SW480 (cell line): ENCODE measurements at places on chromosomes 1 and 21.

DNA sequence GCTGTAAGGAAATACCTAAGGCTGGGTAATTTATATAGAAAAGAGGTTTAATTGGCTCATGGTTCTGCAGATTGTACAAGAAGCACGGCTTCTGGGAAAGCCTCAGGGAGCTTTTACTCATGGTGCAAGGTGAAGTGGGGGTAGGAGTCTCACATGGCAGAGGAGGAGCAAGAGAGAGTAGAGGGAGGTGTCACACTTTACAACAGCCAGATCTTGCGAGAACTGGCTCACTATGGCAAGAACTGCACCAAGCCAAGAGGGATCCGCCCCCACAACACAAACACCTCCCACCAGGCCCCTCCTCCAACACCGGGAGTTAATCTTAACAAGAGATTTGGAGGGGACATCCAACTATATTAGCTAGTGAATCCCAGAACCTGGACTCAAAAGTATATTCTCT lies 135.4 kb upstream of the SOD1 start:
- no peak for DNase-seq

DNA sequence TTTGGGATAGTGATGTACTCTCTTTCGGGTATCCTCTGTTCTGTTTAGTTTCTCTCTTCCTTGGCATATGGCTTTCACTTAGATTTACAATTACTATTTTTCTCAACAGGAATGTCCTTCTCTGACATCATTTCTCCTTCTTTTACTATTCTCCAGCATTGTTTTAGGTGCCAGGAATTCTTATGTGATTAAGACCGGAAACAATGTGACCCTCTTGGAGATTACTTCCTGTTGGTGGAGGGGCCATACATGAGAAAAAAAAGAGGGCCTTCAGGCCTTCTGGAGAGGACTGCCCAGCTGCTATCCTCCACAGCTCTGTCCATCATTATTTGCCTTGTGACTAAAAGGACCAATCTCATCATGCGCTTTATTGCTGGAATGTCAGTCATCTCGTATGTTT lies 50.4 kb upstream of the ADAMTS5 start:
- DNase-seq, result no peak

DNA sequence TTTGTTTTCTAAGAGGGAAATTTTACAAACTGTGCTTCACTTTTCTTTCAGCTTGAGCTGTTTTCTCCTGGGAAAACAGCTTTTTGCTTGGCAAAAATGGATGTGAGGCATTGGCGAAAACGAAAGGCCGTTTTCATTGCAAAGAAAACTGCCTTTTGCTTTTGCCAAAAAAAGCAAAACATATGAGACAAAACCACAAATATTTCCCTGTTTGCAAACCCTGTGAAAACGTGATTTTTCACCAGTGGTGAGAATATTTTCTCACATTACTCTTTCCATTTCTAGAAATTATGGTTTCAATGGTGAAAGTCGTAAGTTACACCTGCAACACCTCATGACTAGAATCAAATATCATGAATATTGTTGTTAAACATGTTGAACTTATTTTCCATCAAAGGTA lies 74.0 kb upstream of the ZBTB18 start:
- no peak for DNase-seq

GRCh38 chr1:212982430-212983152 lies 32.2 kb downstream of the VASH2 start:
- DNase-seq, result no peak

DNA sequence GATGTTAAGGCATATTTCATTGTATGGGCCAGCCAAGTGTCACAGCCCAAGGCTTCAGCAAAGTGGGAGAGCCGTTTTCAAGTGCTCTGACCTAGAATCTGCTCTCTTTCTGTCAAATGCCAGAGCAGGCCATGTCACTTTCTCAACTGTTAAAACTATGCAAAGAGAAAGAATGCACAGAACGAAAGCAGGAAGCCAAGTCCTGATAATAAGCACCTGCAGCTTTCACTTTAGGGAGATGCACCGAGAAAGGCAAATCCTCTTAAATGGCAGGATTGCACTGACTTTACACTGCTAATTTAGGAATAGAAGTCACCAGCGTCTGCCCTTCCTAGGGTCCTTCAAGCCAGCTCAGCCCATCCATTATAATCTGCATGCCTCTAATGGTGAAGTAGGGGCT lies 49.2 kb upstream of the NTPCR start:
- DNase-seq, result no peak

GRCh38 chr1:216785737-216786136 lies 62.5 kb upstream of the ESRRG start:
- DNase-seq, result no peak

DNA sequence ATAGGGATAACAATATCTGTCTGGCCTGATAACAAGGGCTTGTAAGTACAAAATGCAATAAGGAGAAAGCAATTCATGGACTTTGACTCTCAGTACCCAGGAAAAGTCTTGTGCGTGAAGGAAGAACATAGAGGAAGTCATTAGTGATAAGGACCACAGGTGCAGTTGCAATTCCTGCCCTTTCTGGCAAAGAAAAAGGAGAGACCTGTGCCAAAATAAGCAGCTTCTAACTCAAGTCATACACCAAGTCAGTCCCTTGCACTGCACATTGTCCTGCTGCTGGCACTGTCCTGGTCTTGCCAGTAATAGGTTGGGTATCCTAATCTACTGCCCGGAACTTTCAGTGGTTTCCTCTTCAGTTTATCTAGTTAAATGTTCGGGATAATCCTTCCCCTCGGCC lies 14.8 kb upstream of the SOD1 start:
- DNase-seq, result no peak

- DNase-seq, result no peak
Measured at GRCh38 chr1:26721669-26722355, 26.0 kb downstream of the ARID1A start.

GRCh38 chr1:89574621-89575020 lies 50.0 kb downstream of the LRRC8B start:
- no peak for DNase-seq

GRCh38 chr1:203906932-203907331 lies 45.5 kb downstream of the SNRPE start:
- DNase-seq, result peak; percentile 64

DNA sequence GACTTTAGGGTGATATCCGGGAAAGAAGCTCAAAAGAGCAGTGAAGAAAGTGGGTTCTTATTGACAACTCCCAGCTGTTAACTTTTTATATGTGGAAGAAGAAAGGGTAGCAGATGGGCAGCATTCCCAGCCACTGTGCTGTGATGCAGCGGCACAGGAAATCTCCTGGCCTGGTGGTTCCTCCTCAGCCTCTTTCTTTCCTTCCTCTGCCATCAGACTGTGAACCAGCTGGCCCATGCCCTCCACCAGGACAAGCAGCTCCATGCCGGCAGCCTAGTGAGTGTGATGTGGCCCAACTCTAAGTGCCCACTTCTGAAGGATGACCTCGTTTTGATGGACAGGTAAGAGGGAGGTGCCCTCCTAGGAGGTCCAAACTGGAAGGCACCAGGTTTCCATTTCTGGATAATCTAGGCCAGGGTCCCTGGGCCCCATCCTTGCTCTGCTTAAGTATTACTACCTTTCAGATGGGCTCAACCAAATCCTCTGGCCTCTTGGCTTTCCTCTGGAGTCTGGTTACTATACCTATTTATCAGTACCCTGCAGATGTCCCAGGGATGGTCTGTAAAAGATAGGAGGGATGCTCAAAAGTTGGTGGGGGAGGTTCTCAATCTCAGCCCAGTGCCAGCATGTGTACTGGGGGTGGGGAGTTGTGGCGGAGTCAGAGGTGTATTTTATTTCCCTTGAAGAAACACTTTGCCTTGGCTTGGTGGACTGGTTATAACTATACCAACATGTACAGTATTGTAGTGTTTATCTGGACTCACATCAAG lies 17.0 kb downstream of the MFN2 start:
- DNase-seq, result no peak

- no peak for DNase-seq
Measured at GRCh38 chr21:17455451-17455850, 57.4 kb upstream of the CXADR start.

GRCh38 chr1:111202707-111203623 lies 2.5 kb upstream of the DENND2D start:
- DNase-seq, result peak; percentile 43

DNA sequence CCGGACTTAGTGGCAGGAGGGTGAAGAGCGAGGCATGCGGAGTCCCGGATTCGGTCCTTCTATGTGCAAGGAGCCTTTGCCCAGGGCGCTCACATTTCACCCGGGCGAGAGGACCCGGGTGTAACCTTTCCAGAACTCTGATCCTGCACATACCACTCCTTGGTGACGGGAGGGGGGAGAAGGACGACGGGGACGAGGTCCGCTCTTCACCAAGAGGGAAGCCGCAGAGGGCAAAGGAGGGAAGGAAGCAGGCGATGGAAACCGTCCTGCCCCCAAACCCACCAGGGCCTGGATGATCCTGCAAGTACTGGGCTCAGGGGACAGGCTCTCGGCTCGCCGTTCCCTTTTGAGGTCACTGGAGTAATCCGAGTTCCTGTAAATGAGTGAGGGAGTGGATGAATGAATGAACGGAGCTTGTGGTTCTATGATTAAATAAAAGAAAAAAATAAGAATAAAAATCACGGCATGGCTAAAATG lies 993 bp downstream of the SYPL2 start:
- no peak for DNase-seq

GRCh38 chr1:165634154-165634921 lies 3.3 kb downstream of the MGST3 start:
- DNase-seq, result no peak

DNA sequence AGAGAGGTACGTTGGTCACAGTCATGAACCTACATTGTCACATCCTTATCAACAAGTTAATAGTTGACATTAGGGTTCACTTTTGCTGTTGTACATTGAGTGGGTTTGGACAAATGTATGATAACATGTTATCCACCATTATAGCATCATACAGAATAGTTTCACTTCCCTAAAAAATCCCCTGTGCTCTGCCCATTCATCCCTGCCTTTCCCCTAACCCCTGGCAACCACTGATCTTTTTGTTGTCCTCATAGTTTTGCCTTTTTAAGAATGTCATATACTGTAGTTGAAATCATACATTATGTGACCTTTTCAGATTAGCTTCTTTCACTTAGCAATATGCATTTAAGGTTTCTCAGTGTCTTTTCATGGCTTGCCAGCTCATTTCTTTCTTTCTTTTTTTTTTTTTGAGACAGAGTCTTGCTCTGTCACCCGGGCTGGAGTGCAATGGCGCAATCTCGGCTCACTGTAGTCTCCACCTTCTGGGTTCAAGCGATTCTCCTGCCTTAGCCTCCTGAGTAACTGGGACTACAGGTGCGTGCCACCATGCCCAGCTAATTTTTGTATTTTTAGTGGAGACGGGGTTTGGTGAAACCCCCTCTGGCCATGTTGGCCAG lies 50.6 kb downstream of the UCK2 start:
- DNase-seq, result no peak

- no peak for DNase-seq
Measured at GRCh38 chr1:181493166-181493565, 9.8 kb downstream of the CACNA1E start.

GRCh38 chr1:111205714-111206050 lies 5.2 kb upstream of the DENND2D start:
- DNase-seq, result no peak

DNA sequence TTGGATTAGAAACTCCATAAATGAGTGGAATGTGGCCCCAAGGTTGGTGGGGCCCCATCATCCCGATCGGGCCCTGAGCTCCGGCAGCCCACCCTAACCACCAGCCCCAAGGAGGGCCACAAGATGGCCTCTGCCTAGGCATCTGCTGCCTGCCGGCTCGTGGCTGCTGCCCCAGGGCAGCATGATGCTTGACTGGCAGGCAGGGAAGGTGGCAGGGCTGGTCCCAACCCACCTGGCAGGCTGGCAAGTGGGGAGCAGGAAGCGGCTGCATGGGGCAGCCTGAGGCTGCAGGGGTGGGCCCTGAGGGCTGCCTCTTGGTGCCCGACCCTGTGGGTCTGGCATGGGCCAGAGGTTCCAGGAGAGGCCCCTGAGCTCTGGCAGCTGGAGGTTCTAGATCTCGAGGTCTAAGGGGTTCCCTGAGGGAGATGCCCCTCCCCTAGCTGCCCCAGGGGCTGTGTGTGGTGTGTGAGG lies 760 bp upstream of the GJC2 start:
- DNase-seq, result no peak
